ENCODE measurements at places on chromosomes 2 and 18.

DNA sequence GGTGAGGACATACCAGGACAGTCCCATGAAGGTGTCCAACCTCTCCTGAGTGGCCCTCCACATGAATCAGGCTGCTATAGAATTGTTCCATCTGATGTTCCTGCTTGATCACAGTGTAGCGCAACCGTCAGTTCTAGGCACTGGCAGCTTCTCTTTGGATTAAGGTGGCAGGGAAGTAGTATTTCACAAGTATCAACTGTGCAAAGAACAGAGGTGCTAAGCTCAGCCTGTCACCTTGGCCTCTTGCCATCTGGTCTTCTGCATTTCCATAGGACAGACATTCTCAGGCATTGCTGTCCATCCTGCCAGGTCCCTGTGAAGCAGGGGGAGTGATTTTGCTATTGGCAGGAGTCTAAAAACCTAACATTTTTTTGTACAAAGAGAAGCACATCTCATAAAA lies 182.2 kb upstream of the EPAS1 start:
- DNase-seq: no peak

GRCh38 chr2:25506226-25506625 lies 164.5 kb upstream of the DNMT3A start:
- no peak for DNase-seq

DNA sequence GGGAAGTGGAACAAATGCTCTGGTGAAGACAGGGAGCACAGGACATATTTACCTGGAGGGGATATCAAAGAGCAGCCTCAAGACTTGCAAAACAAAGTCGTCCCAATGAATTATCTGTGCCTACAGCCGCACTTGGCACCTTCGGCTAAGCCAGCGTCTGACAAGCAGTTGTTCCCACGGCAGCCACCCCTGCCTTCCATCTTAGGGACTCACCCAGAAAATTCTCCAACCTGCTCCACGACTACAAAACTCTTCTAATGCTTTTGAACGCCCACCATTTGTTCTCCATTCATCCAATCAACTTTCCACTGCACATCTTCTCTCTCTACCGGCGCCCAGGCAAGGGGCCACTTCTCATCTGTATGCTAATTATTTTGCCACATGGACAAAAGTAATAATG lies 7.0 kb downstream of the MYT1L start:
- no peak for DNase-seq

- DNase-seq: peak; percentile 5
Observed at GRCh38 chr2:40734797-40735196, 282.9 kb upstream of the SLC8A1 start.

GRCh38 chr18:58241026-58241679 lies 197.1 kb downstream of the NEDD4L start:
- no peak for DNase-seq

Measured in HFF-Myc (cell line).